ELR (cell line): ENCODE measurements at places on chromosomes 4 and X.

DNA sequence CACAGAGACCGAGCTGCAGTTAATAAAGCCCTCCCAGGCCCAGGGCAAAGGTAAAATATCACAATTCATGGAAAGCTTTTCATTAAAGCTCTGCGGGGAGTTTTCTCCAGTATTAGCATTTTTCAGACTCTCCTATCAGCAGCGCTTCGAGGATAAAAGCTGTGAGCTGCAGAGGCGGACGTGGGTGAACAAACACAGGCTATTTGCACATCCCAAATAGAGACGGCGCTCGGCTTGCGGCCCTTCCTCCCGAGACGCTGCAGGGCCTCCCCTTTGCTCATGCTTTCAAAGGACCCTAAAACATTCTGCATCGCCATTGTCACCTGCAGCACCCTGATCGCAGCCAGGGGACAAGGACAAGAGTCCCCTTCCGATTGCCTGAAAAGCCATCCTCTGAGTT lies 97.3 kb downstream of the SORCS2 start:
- no peak for DNase-seq

DNA sequence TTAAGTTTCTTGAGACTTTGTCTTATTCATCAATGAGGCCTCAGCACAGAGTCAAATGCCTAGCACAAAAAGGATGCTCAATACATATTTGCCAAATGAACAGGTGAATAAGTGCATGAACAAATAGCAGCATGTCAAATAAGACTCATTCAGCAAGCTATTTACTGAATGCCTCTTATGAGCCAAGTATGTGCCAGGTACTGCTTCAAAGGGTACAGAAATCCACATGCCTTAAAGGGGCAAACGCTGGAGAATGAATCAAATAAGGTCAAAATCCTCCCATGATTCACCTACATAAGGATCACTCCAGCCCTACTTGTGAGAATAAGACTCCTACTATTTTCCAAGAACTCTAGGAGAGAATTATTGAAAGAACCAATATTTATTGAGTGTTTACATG lies 260.2 kb upstream of the CPEB2 start:
- no peak for DNase-seq

DNA sequence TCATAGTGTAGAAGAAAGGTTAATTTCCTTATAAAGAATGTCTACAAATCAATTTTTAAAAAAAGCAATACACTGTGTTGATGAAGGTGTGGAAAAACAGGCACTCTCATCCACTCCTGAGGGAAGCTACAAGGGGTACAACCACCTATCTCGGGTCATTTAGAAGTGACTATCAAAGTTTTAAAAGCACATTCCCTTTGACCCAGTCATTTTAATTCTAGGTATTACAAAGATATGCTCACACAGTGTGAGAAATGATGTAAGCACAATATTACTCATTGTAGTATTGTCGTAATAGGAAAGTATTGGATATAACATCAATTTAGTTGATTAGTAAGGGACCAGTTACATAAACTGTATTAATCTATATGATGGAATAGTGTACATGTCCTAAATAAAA lies 7.4 kb upstream of the HCCS start:
- DNase-seq = no peak

GRCh38 chr4:38939165-38939564 lies 71.6 kb downstream of the FAM114A1 start:
- no peak for DNase-seq

DNA sequence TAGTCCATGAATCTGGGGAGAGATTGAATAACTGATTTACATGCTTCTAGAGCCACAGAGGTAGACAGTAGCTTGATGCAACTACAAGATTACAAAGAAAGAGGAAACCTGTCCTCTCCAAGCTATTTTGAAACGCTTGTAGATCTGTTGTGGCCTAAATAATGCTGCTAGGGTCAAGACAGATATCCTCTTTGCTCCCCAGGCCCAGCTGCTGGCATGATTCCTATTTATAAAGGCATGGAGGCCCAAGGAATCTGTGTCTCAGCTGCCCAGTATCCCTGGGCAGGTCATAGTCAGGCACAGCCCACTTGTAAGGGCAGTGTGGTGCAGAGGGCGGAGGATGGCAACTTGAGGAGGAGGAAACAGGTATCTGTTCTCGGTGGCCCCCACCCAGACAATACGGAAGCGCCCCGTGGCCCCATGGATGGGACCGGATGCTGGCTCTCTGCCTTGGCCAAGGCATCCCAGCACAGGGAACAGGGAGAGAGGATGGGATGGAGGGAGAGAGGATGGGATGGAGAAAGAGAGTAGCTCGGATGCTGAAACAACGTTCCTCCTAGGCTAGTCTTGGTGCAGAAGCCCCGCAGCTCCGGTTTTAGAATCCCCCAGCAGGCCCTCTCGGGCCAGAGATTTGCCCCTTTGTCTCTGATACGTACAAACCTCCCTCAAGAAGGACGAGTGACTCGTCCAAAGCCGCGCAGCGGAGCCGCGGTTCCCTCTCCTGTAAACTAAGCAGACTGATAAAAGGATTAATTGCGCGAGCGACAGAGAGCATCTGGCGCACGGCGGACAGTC lies 767 bp upstream of the SMIM20 start:
- no peak for DNase-seq

- DNase-seq = no peak
Measured at GRCh38 chr4:169438057-169438480, 167.3 kb upstream of the SH3RF1 start.

DNA sequence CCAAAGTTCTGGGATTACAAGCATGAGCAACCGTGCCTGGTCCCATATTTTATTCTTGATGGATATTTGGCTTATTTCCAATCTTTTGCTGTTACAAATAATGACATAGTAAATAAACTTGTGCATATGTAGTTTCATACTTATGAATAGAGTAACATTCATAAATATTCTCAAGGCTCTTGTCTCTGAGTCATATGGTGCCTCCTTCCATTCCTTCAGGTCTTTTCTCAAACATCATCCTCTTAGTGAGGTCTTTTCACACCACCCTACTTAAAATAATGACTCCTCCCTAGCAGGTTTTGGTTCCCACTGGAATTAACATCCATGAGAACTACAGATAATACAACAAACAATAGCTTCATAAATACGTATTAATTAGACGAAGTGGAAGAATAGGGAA lies 416.6 kb downstream of the IQCM start:
- peak; percentile 3 for DNase-seq
